ENCODE measurements at places on chromosomes 7 and 10.

DNA sequence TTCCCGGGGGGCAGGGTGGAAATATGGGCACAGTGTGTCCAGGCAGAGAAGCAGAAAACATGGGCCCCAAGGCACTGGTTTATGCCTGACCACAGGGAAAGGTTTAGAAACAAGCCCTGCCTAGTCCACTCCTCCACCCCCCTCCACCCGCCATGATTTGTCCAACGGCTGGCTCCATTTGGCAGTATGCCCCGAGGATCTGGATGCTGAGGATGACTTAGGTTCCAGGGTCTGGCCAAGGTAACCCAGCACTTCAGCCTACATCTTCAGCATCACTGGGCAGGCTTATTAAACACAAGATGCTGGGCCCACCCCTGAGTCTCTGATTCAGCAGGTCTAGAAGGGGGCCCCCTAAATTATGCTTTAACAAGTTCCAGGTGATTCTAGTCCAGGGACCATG lies 121.9 kb downstream of the RALA start:
- DNase-seq = no peak

DNA sequence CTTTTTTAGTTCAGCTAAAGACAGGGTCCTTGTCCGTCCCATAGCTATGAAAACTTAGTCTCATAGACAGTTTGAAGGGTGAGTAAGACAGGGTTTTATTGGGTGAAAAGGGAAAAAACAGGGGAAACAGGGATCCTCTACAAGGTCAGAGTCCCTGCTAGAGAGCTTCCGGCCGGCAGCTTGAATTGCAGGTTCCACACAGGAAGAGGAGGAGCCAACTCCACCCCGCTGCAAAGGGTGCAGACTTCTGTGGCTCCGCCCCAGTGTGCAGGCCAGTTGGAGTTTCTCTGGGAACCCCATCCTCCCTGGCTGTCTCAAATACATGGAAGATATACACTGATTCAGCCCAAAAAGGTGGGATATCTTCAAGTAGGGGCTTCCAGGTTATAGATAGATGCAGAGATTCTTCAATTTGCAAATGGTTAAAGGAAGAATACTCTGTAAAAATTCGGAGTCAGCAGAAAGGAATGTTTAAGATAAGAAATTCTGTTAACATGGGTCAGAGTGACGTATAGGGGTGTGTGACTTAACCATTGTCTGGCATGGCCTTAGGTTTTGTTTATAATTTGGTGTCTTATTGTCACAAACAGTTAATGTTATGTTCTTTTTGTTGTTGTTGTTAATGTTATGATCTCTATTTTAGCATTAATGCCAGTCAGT lies 34.6 kb upstream of the HECW1 start:
- DNase-seq = no peak

DNA sequence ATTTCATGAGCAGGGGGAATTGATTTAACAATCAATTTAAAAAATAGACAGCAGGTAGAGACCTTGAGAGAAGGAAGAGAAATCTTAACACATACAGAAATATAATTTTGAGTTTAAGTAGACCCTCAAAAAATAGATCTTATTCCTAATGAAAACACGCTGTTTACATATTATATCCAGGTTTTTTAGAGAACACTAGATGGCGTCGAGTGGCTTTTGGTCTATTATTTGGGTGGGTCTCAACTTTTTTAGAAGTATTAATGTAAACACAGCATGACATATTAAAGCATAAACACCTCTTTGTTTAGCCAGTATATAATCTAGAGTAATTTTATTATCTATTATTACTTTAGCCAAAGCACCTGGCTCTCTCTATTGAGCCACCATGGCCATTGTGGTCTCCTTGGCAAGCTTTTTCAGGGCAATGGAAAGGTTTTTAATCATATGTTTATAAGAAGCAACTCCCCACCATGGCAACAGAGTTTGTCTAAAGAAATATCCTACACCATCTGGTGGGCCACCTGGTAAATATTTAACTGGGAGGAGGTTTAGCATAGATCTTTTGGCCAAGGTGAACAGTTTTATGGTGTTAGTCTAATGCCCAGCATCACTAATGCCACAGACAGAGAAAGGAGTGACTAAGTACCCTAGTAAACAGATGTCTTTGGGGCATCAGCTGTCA lies 59.7 kb upstream of the PRSS1 start:
- DNase-seq = no peak

DNA sequence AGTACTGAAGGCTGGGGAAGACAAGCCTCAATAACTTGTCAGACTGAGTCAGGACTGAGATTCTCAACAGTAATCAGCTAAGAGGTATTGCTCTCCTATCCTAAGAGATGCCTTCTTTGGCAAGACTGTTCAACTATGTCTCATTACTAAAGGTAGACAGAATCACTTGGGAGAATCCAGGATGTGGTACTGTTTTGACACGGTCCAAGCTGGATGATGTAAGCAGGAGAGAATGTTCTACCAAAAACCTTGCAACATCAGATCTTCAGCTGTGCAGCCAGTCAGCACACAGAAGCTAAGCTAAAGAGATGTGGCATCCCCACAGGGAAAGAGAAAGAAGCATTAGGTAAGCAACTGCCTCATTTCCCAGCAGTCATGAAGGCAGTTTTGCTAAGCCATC lies 391.4 kb downstream of the NRG3 start:
- DNase-seq = no peak

DNA sequence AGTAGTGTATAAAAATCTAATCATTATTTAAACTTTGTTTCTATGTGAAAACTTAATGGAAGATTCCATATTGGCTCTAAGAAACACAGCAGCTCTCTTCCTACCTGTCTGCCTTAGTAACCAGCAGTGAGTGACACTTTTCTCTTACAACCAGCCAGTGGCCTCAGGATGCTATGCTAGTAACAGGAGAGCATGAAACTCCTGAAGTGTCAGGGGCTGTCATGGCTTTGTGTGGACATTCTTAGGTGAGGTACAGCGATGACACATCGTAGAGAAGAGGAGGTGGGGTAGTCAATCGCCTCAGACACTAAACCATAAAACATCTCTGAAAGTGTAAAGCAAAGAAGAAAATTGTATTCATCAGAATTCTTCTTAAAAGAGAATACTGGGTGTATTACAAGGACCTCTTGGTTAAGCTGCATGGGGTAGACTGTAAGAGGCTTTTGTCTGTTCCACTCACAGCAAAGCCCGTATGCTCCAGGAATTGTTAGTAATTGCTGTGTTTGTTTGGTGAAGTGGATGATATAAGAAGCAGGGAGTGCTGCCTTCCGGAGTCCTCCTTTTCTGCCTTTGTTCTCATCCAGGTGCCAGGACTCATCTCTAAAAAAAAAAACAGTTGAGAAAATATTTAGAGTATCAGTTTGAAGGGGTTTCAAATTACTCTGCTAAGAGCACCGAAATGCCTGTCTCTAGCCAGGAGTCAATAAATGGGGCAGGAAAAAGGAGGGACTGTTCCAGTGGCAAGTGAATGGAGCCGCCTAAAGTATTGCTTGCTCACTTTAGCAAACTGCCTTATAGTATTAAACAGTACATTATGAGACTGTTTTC lies 518.8 kb downstream of the CNTNAP2 start:
- DNase-seq = no peak

GRCh38 chr10:78830976-78831375 lies 237.8 kb upstream of the ZMIZ1 start:
- DNase-seq = no peak

DNA sequence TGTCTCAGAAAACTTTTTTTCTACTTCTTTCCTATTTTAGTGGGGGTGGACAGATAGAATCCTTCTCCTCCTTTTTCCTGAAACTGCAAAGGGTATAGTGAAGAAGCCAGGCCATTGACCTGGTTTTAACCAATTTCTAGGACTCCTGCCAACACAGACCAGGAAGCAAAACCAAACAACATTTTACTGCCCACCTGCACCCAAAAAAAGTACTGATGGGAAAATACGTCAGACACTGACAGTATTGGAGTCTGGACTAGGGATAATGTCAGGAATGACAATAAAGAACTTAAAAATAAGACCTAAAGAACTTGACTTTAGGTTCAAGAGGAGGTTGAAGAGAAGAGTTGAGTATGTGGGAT lies 5.0 kb upstream of the STEAP4 start:
- no peak for DNase-seq

All from cortex of kidney (tissue), 1 donor.